Activated CD4-positive, CD25-positive, alpha-beta regulatory T cell treated with anti-CD3 and anti-CD28 coated beads, Interleukin-2, amount 50 U/mL, for 72 hours (primary cell): ENCODE measurements at places on chromosomes 11 and 22.

- DNase-seq = no peak
Measured at GRCh38 chr11:68978626-68978930, 2.2 kb downstream of the MRGPRD start.

GRCh38 chr11:118437208-118438125 lies 1.2 kb downstream of the KMT2A start:
- peak; percentile 48 for DNase-seq

- DNase-seq = no peak
Measured at GRCh38 chr11:11963842-11964773, 44.3 kb downstream of the DKK3 start.

GRCh38 chr11:80084608-80085007 lies 643.8 kb upstream of the TENM4 start:
- DNase-seq = no peak

GRCh38 chr11:10592331-10592730 lies 23.9 kb upstream of the LYVE1 start:
- no peak for DNase-seq

DNA sequence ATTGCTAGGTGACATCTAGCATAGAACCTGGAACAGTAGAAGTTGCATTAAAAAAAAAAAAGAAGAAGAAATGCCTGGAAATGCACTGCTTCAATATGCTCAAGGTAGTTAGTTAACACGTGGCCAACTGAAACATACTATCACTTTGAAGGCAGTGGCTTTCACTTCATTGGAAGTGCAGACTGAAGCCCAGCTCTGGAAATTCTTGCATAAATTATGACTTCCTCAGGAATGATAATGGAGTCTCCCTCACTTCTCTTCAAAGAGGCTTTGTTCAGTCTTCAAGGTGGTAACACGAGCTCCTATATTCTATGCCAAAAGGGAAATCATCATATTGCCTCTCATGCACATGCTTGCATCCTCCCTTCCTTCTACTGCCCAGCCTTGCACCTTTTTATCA lies 715.9 kb upstream of the API5 start:
- no peak for DNase-seq

GRCh38 chr22:22720201-22720723 lies 75.8 kb downstream of the GGTLC2 start:
- DNase-seq = no peak
